ENCODE measurements at places on chromosomes 1 and 21. TPM values are rescaled to one million over a fixed set of nuclear protein-coding genes. Genes with fewer than 3 reads are reported as not detected.

ALX3 gene
- total RNA-seq = not detected

ANGPTL3 gene
- not detected for total RNA-seq

SPATA46 gene
- total RNA-seq = not detected

HRNR gene
- total RNA-seq = not detected

Data from Right ventricle myocardium superior (tissue), 1 donor.